ENCODE measurements at places on chromosomes 2 and 18.
A peak's percentile ranks its signal among the peaks of the same experiment; 100 is the strongest.

- no peak for DNase-seq
Measured at GRCh38 chr2:36609507-36609906, 11.5 kb upstream of the FEZ2 start.

DNA sequence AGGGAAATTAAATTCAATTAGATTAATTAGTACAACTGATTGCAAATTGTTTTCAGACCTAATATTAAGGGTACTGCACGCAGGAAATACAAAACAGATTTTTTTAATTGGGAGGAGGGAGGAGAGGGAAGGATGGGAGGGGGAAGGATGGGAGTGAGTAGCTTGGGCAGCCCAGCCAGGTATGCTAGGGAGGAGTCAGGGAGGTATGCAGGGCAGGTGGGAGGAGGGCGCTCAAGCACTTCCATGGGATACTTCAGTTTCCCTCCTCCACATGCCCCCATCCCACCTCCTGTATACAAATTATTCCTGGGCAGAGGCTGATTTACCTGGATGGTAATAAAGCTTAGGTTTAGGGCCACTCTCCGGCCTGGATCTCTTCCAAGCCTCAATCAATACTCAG, 76.6 kb upstream of the CAPN13 start:
- DNase-seq: no peak

- no peak for DNase-seq
Measured at GRCh38 chr2:72803626-72804320, 22.1 kb downstream of the EXOC6B start.

DNA sequence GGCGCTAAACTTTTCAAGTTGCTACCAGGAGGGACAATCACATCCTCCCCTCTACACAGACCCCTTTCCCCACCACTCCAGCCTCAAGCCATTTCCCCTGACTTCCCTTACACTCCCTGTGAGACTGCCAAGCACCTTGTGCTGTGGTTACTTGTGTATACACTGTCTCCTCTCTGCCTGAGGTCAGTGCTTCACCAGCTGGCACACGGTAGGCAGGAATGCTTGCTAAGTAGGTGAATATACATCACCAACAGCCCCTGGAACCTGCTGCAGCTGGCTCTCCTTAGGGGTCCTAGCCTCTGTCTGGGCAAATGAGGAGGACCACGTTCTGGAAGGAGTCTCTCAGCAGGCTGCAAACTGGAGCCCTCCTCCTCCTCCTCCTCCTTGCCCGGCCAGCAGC, 38.3 kb upstream of the ACAA2 start:
- DNase-seq: no peak

- DNase-seq: peak; percentile 22
Measured at GRCh38 chr2:68774569-68775271, 40.1 kb downstream of the ARHGAP25 start.

- no peak for DNase-seq
Measured at GRCh38 chr2:68912732-68913131, 40.0 kb downstream of the GKN2 start.

DNA sequence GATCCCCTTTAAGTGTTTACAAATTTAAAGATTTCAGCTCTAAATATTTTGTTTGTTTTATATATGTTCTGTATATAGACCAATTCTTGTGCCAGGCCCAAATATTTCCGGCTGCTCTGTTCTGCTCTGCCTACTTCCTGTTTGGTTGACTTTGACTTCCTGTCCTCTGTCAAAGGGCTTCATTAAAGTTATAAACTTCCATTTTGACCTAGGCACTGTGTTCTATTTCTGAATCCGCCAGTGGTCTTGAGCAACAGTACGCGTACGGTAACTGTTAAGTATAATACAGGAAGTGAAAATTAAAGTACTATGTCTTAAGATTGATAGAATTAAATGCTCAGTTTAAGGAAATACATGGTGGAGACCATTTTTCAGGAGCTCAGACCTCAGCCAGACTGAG, 13.5 kb upstream of the REL start:
- no peak for DNase-seq

DNA sequence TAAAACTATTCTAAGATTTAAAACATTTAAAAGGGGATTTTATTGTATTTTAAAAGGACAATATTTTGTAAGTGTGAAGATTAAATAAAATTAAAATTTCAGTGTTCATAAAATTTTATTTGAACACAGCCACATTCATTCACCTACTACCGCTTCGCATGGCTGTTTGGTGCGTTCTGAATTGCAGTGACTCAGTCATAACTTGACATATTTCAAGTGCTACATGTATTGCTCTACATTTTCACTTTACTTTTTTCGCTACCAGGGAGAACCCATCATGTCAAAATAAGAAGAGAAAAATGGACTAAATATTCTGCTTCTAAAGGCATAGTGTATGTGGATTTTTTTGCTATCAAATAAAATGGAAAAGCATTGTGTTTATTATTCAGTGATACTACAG, 8.7 kb downstream of the PTH2R start:
- no peak for DNase-seq

DNA sequence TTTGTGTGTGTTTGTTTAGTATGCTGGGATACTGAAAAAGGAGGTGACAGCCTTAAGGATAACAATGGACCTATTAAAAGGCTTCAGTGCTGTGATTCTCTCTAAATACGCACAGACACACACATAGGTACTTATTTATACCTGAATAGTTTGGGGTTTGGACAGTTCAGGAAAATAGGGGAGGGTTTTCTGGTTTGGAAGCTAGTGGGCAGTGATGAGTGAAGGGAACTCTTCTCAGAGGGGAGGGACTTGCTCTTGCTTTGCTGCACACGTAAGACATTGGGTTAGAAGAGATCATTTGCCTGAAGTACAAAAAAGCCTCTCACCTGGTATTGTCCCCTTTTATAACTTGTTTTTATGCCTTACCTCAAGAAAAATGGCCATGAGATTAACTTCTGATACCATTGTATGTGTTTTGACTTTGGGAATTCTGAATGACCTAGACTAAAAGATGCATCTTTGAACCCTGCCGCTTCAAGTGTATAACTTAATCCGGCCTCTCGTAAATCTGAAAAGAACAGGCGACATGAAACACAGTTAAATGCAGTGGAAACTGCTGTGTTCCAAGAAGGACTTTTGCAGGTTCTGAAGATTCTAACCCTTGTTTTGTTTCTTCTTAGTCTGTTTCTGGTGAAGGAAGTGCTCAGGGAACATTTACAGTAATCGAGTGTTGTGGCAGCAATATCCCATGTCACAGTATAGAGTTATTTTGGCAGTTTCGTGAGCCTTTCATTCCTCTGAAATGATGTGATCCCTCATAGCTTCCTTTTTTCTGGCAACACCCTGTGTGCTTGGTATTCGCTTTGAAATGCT, 2.5 kb downstream of the CRIM1 start:
- DNase-seq: no peak

DNA sequence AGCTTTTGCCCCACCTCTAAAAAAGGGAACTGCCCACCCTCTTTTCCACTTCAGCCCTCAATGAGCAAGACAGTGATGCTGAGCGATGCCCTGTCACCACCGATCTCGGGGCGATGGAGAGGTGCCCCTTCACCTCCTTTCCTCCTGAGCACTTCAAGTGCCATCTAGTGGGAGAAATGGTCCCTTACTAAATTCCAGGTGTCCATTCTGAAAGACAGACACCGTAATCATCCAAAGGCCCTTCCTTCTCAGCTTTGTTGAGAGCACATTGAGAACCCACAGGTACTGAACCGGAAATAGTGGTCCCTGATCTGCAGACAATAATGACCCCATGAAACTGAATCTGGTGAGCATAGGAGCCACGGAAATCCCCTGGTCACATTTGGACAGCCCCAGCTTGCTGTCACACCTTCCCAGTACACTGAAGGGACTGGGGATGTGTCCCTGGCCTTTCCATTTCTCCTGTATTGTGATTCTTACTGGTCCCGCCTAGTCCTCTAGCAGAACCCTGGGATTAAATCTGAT, 38.5 kb downstream of the KCTD18 start:
- no peak for DNase-seq

DNA sequence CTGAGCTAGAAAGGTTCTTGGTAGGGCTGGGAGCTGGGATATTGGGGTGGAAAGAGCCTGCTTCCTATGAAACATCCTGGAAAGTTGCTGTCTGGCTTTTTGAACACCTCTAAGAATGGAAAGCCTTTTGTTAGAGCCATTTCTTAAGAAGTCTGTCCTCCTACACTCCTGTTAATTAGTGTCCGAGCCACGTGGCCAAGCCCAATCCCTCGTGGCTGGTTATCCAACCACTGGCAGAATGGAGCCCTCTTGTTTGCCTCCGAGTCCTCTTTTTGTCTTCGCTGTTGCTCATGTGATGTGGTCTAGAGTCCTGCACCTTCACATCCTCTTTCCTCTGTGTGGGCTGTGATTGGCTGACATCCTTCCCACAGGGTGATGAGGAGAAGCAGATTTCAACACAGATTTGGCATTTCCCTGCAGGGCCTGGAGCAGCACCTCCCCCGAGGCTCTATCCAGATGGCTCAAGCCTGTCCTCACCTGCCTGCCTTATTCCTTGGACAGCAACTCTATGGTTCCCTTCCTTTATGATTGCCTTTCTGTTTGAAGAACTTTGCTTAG, 8.2 kb upstream of the TOGARAM2 start:
- no peak for DNase-seq

DNA sequence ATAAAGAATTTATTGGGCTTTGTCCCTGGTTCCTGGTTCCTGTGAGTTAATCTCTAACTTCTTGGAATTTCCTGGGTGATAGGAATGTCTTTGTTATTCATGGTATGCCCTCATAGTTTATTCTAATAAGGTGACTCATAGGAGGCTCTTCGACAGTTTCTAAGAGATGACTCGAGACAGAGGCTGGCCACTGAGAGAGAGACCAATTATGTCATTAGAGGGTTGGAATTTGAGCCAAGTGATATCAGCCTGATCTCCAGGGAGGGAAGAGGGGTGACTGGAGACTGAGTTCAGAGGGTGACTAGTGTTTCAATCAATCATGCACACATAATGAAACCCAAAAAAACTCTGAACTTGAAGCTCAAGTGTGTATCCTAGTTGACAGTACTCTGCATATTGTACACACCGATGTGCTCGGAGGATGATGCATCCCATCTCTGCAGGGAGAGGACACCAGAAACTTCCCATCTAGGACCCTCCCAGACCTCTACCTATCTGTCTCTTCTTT, 185.7 kb downstream of the MTCL1 start:
- DNase-seq: no peak

- no peak for DNase-seq
Measured at GRCh38 chr18:44682871-44683221, 2.2 kb downstream of the SETBP1 start.

- no peak for DNase-seq
Measured at GRCh38 chr2:152541712-152542111, 175.5 kb downstream of the PRPF40A start.
